ENCODE measurements at places on chromosomes 5 and 9. TPM values are rescaled to one million over a fixed set of nuclear protein-coding genes. Genes with fewer than 3 reads are reported as not detected.

FRRS1L gene
- total RNA-seq = 1.6 TPM

SLC34A1 gene
- not detected for total RNA-seq

PCDHB16 gene
- 4.4 TPM for total RNA-seq

YIPF5 gene
- total RNA-seq = 133 TPM

CDH9 gene
- not detected for total RNA-seq

KIF4B gene
- not detected for total RNA-seq

SVEP1 gene
- 89.5 TPM for total RNA-seq

COL15A1 gene
- 175 TPM for total RNA-seq

DNLZ gene
- total RNA-seq = 4.6 TPM

IFNA17 gene
- not detected for total RNA-seq

TLX3 gene
- not detected for total RNA-seq
